ENCODE measurements at places on chromosomes 6 and 20.

DNA sequence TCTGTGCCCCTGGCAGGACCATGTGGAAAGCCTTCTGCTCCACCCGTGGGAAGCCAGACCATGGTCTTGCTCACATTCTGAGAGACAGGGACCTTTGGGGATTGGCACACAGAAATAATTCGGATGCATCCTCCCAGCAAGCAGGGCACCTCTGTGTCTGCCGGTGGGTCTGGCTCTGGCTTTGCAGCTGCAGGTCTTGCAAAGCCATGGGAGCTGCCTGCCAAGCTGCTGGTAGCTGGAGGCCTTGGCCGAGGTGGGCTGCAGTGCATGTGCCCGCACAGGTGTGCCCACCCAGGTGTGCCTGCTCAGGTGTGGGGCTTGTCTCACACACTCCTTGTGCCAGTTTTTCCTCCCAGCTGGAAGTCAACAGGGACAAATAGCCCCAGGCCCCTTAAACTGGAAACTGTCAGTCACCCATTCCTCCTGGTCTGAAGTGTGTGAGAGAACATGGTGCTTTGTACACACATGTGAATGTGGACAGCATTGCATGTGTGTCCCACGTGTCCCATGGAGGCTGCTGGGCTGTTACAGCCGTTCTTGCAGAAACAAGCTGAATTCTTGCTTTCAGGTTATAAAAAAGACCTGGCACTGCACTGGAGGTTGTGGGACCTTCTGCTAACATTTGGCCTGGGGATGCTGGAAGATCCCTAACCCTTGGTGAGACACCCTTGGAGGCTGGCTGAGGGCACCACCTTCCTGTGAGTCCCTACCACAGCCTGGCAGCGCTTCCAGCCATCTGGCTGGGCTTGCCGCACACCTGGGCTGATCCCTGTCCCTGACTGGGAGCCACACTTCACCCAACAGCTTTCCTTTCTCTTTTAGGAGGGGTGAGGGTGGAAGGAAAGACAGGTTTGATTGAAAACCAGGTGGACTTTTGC, 54.9 kb upstream of the SMOC2 start:
- DNase-seq = no peak

DNA sequence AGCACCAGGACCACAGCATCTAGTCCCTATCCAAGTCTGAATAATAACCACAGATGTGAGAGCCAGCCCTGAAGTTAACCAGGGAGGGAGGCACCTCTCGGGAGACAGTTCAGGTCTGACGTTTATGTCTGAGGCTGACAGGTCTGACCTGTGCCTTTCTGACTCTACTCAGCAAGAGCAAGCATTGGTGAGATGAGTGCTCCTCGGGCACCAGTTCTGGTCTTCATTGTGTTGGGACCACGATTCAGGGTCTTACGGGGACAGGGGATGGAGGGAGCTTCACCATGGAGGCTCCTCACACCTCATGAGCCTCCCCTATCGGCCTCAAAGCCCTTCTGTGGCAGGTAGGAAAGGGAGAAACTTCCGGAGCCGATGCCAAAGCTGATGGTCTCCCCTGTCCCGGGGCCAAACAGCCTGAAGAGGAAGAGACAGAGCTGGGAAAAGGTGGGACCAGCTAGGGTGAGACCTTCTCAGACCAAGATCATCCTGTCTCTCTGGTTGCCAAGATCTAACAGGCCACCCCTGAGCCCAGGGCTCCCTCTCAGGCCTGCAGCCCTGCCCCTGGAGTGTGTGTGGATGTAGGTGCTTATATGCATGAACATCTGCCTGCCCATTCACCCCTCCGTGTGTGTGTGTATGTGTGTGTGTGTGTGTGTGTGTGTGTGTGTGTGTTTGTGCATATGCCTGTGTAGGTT, 170.5 kb downstream of the VEGFA start:
- DNase-seq = no peak

DNA sequence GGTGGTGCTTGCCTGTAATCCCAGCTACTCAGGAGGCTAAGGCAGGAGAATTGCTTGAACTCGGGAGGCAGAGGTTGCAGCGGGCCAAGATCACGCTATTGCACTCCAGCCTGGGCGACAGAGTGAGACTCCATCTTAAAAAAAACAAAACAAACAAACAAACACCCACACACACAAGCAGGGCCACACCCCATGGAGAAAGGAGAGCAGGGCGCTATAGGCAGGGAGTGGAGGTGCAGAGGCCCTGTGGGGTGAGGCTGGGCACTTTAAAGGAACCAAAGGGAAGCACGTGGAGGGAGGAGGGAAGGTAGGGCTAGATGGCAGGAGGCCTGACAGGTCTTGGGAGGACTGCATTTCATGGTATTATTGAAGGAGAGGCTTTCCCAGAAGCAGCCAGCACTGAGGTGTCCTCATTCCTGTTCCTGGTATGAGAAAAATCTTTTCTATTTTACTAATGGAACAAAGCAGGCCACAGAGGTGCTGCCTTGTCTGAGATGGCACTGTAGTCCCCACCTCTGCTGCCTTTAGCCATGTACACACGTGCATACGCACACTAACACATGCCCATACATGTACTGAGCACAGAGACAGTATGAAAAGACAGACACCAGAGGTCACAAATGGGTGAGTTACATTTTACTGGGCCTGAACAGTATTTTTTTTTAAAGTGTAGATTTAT, 44.0 kb downstream of the BCAS4 start:
- no peak for DNase-seq

DNA sequence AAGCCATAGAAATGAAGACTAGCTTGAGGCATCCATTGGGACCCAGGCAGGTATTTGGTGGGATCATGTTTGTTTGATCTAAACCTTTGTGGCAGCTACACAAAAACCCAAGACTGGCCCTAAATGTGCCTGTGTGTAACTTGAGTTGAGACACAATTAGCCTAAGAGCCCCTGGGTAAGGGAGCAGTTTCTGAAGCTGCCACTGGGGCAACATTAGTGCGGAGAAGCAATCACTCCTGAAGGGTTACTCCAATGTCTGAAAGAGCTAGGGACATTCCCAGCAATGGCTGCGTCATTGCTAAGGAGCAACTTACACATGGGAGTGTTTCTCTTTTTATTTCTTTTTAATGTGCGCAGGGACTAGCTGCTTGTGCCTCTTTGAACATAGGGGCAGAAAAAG, 67.9 kb upstream of the EEF1E1 start:
- DNase-seq = no peak

GRCh38 chr6:31272836-31273626, 1.1 kb upstream of the HLA-C start:
- DNase-seq = no peak

- no peak for DNase-seq
These were observed 92.0 kb downstream of the ARHGAP18 start for GRCh38 chr6:129617986-129618385.

GRCh38 chr6:43468748-43469681, 8.4 kb upstream of the TJAP1 start:
- DNase-seq = no peak

DNA sequence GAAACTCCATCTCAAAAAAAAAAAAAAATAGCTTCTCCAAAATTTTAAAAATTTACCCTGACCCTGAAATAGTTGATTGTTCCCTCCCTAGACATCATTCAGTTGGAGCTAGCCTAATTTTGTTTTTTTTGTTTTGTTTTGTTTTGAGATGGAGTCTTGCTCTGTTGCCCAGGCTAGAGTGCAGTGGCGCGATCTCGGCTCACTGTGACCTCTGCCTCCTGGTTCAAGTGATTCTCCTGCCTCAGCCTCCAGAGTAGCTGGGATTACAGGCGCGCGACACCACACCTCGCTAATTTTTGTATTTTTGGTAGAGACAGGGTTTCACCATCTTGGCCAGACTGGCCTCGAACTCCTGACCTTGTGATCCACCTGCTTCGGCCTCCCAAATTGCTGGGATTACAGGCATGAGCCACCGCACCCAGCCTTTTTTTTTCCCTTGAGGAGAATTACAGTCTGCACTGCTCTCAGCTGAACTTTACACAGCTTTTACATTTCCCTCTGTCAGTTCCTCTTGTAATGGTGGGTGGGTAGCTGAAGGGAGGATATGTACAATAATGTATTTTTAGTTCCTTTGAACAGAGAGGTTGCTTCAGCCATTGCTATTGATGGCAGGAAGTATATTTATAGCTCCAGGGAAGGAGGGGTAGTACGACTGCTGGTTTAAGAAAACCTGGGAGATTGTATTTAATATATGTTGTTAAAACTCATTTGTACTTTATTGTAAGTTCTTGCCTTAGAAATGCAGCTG, 27.7 kb downstream of the PTPRA start:
- DNase-seq = no peak

GRCh38 chr20:20138301-20139064, 86.2 kb downstream of the CFAP61 start:
- no peak for DNase-seq

Data from BE2C (cell line).